ENCODE measurements at places on chromosomes 7 and 10. TPM values are rescaled to one million over a fixed set of nuclear protein-coding genes. Genes with fewer than 3 reads are reported as not detected.
A peak's percentile ranks its signal among the peaks of the same experiment; 100 is the strongest.

Gene FGFR2
- total RNA-seq = not detected

Gene ANXA8
- total RNA-seq = not detected

Gene VAX1
- total RNA-seq = not detected

GRCh38 chr7:16985621-16986020, 103.8 kb upstream of the AGR3 start:
- DNase-seq = no peak
- H3K4me1 ChIP-seq = peaks cover 15% of the 10 kb centered on the region
- H3K27me3 ChIP-seq = peaks cover 28% of the 10 kb centered on the region
- H3K36me3 ChIP-seq = no peaks in the 10 kb centered on the region
- no peak overlapping the region for H3K4me3 ChIP-seq

GRCh38 chr7:25117226-25118047, 7.6 kb downstream of the CYCS start:
- peak overlapping the region; percentile 61 for H3K27ac ChIP-seq
- H3K36me3 ChIP-seq = peaks cover 41% of the 10 kb centered on the region
- no peaks in the 10 kb centered on the region for H3K27me3 ChIP-seq

DNA sequence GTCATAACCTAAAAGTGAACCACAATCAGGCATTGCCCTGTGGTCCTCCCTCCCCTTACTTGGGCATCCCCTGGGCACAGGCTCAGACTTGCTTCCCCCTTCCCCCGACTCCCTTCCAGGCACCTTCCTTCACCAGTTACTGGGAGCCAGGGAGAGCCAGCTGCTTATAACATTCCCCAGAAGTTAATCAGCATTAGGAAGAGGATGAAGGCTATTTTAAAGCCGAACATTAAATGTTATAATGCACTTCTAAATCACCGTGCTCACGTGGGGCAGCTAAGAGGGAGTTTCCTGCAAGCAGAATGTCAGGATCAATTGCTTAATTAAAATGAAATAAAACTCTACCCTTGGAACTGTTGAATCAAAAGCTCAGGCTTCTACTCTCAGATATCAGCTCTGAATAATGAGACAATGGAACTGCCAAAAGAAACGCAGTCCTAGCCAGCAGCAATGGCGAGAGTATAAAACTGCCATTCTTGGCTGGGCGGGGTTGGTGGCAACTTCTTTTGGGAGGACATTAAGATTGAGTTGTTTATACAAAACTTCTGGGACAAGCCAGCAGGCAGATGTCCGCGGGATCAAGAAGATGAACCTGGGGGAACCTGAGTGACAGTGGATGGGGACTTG, 169.5 kb downstream of the FANK1 start:
- no peak overlapping the region for H3K4me3 ChIP-seq
- no peak overlapping the region for H3K27ac ChIP-seq
- no peaks in the 10 kb centered on the region for H3K27me3 ChIP-seq

- DNase-seq = no peak
- H3K4me1 ChIP-seq = no peaks in the 10 kb centered on the region
- H3K27me3 ChIP-seq = peaks cover 22% of the 10 kb centered on the region
- H3K27ac ChIP-seq = no peak overlapping the region
- no peak overlapping the region for H3K4me3 ChIP-seq
Measured at GRCh38 chr10:91785830-91786229, 12.4 kb upstream of the TNKS2 start.

All from activated CD4-positive, alpha-beta T cell treated with anti-CD3 and anti-CD28 coated beads, Interleukin-2, amount 10 ng/mL, durations not matched to agents 24 days and 14 days (primary cell).